Neural crest cell (in vitro differentiated cells): ENCODE measurements at places on chromosomes 3 and 15. TPM values are rescaled to one million over a fixed set of nuclear protein-coding genes. Genes with fewer than 3 reads are reported as not detected.

FMN1 gene
- 0.09 and 0.70 TPM in 2 replicates for total RNA-seq

PP2D1 gene
- total RNA-seq: not detected in 2 replicates

DNA sequence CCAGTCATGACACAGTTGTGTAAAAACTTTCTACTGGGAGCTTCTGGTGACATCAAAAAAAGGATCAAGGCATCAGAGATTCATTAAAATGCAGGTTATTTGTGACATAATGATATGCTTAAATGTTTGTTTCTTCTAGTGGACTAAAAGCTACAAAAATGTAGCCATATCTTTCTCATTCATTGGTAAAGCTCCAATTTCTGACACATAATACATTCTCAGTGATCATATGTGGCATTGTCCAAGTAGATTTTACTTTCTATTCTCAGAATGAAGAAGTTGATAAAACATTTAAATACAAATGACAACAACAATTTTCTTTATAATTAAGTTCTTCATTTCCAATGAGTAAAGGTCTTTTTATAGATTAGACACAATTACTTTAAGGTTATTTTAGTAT lies 71.0 kb upstream of the ARHGEF26 start:
- H3K36me3 ChIP-seq: no peaks in the 10 kb centered on the region
- H3K4me1 ChIP-seq: no peaks in the 10 kb centered on the region
- no peak overlapping the region for H3K27ac ChIP-seq
- no peaks in the 10 kb centered on the region for H3K27me3 ChIP-seq
- H3K4me3 ChIP-seq: no peak overlapping the region

DNA sequence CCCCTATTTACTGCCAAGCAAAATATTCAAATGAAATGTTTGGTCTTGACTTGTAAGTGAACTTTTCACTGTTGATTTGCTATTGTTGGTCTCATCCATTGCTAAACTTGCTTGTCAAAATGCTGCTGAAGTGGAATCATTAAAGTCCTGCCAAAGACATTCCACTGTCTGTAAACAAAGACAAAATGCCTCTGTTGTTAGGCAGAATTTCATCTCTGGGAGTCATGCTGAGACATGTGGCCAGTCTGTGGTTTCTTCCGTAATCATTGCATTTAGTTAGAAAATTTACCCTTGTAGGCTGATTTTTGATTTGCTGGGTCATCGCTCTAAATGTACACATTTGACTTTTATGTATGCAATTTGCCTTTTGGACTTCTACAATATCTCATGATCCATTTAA lies 577.7 kb downstream of the MECOM start:
- H3K27me3 ChIP-seq: no peaks in the 10 kb centered on the region
- H3K4me3 ChIP-seq: no peak overlapping the region
- H3K4me1 ChIP-seq: peaks cover 4% of the 10 kb centered on the region

GRCh38 chr15:70936326-70936725 lies 43.7 kb downstream of the LRRC49 start:
- no peaks in the 10 kb centered on the region for H3K4me1 ChIP-seq
- DNase-seq: no peak
- H3K27me3 ChIP-seq: no peaks in the 10 kb centered on the region
- no peak overlapping the region for H3K27ac ChIP-seq
- H3K36me3 ChIP-seq: no peaks in the 10 kb centered on the region

CPEB1 gene
- total RNA-seq: 0.72 and 0.84 TPM in 2 replicates

ANKRD34C gene
- total RNA-seq: not detected in 2 replicates

DNA sequence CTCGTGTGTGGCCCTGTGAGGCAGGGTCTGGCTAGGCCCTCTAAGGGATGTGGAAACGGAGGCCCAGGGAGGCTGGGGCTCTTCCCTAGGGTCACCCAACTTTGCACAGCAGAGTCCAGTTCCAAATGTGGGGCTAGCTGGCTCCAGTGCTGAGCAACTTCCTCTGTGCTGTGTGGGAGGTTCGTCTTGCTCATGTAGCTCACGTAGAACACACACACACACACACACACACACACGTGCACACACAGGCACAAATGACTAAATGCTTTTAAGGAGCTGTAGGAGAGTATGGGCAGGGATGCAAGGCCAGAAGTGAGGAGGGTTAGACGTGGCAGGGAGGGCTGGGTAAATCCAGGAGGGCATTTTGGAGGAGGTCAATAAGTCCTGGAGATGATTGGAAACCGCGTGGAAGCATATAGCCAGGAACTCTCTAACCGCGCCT lies 213.8 kb downstream of the RPLP1 start:
- no peaks in the 10 kb centered on the region for H3K36me3 ChIP-seq
- peaks cover 11% of the 10 kb centered on the region for H3K4me1 ChIP-seq
- peaks cover 6% of the 10 kb centered on the region for H3K27me3 ChIP-seq
- H3K4me3 ChIP-seq: no peak overlapping the region
- no peak overlapping the region for H3K27ac ChIP-seq
- no peak for DNase-seq

GRCh38 chr3:159128628-159129027 lies 326.8 kb downstream of the MFSD1 start:
- H3K36me3 ChIP-seq: no peaks in the 10 kb centered on the region
- peaks cover 27% of the 10 kb centered on the region for H3K27me3 ChIP-seq
- no peak overlapping the region for H3K27ac ChIP-seq

DNA sequence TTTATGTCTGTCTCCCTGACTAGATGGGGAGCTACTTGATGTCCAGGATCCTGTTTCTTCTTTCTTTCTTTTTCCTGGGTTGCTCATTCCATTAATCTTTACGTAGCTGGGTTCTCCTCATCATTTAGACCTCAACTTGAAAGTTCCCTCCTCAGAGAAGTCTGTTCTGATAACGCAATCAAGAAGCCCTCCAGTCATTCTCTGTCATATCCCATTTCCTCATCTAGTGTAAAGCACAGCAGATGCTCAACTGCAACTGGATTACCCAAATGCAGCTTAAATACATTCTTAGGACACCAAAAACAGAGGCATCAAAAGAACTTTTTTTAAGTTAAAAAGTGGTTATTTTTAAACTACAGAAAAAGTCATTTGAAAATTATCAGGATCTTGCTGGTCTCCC lies 51.7 kb upstream of the ST3GAL6 start:
- H3K4me3 ChIP-seq: no peak overlapping the region
- no peak for DNase-seq
- no peaks in the 10 kb centered on the region for H3K36me3 ChIP-seq
- no peak overlapping the region for H3K27ac ChIP-seq
- H3K4me1 ChIP-seq: peaks cover 24% of the 10 kb centered on the region

TLR9 gene
- total RNA-seq: 0.16 TPM in 1 of 2 replicates, not detected in the other

MASP1 gene
- total RNA-seq: 0.58 and 1.4 TPM in 2 replicates

GRCh38 chr15:31145271-31145911 lies 43.9 kb upstream of the TRPM1 start:
- no peaks in the 10 kb centered on the region for H3K36me3 ChIP-seq
- no peak overlapping the region for H3K27ac ChIP-seq
- H3K4me1 ChIP-seq: peaks cover 45% of the 10 kb centered on the region
- H3K27me3 ChIP-seq: no peaks in the 10 kb centered on the region
- DNase-seq: no peak

GRCh38 chr3:156657862-156658731 lies 16.3 kb upstream of the TIPARP start:
- peaks cover 7% of the 10 kb centered on the region for H3K4me1 ChIP-seq
- no peak overlapping the region for H3K27ac ChIP-seq
- no peak overlapping the region for H3K4me3 ChIP-seq
- H3K27me3 ChIP-seq: no peaks in the 10 kb centered on the region
- no peak for DNase-seq

DNA sequence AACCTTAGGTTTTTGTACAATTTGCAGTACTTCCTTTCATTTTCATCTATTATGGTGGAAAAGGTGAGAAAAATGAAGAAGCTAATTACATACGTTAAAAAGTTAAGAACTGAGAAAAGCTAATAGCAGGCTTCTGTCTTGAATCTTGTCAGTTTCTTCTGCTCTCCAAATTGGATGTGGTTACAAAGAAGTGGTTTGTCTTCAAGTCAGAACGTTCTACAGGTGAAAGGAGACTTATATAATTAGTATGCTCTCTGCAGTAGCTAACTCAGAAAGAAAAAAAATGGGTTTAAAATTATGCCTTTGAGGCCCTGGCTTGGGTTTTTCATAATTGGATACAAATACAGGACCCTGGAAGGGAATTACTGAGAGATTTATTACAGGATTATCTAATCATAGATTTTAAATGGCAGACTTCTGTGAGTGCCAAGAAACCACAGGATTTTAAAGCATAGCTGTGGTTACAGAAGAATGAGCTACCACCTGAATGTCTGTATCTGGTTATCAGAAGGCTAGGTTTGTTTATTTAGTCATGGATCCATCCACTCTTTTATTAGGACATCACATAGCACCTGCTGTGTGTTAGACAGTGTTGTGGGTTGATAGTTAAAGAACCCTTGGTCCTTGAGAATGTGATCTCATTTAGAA lies 528.1 kb upstream of the MCTP2 start:
- H3K27ac ChIP-seq: no peak overlapping the region
- H3K36me3 ChIP-seq: peaks cover 8% of the 10 kb centered on the region
- H3K4me3 ChIP-seq: no peak overlapping the region
- no peaks in the 10 kb centered on the region for H3K27me3 ChIP-seq
- peaks cover 9% of the 10 kb centered on the region for H3K4me1 ChIP-seq

OR5K1 gene
- total RNA-seq: not detected in 2 replicates

DNAH12 gene
- total RNA-seq: 0.09 and 0.34 TPM in 2 replicates

DNA sequence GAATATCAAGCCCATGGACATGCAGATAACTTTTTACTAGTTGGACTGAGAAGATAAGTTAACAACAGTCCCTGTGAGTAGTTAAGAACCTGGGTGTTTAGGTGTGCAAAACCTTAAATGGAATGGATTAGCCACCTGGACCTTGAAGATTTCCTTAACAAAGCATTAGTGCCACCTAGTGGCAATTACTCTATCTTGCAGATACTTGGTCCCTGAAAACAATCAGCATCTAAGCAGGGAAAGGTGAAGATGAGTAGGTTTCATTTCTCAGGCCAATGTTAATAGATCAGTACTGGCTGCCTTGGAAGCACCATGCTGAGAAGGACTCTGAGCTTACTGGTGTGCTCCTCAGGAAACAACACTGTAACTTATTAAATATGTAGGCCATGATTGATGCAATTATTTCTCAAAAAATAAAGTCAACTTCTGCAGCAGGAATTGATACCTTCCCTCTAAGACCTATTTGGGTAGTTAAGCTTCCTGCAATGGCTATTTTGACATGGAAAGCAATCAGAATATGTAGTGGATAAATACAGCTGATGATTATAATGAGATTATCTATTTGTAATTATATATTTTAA lies 329.4 kb downstream of the TBC1D5 start:
- H3K27ac ChIP-seq: no peak overlapping the region
- H3K4me1 ChIP-seq: no peaks in the 10 kb centered on the region
- no peak for DNase-seq

AADACL2 gene
- total RNA-seq: not detected in 2 replicates

DNA sequence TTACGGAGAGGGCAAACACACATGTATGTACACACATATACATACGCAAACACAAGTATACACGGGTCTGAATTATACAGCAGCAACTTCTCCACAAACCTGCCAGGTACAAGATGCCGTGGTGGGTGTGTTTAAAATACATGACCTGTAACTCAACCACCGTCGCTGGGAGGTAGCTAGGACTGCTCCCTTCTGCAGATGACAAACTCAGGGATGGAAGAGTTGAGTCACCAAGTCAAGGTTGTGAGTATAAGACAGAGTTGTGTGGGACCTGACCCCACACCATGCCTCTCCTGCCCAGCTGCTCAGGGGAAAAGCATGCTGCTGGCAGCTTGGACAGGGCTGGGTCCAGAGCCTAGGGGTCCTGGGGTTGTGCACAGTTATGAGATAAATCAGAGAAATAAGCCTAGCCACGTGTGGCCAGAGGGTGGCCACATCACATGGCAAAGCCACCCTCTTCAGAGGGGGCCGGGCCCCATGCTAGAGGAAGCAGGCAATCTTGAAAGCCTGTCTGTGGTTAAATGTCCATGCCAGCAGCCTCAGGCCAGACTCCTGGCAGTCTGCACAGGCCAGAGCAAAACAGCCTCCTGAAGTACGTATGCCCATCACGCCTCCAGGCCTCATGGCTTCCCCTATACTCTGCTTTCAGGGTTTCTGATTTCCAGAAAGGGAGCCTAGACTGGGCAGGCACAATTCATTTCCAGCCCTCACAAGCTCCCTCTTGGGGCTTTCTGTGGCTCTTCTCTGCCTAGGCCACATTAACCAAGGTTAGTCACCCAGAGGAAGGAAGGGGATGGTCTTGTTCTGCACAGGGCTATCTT lies 107.7 kb upstream of the RPL32 start:
- peaks cover 34% of the 10 kb centered on the region for H3K4me1 ChIP-seq
- H3K36me3 ChIP-seq: no peaks in the 10 kb centered on the region
- no peak for DNase-seq
- no peak overlapping the region for H3K4me3 ChIP-seq
- no peaks in the 10 kb centered on the region for H3K27me3 ChIP-seq
- no peak overlapping the region for H3K27ac ChIP-seq

DNA sequence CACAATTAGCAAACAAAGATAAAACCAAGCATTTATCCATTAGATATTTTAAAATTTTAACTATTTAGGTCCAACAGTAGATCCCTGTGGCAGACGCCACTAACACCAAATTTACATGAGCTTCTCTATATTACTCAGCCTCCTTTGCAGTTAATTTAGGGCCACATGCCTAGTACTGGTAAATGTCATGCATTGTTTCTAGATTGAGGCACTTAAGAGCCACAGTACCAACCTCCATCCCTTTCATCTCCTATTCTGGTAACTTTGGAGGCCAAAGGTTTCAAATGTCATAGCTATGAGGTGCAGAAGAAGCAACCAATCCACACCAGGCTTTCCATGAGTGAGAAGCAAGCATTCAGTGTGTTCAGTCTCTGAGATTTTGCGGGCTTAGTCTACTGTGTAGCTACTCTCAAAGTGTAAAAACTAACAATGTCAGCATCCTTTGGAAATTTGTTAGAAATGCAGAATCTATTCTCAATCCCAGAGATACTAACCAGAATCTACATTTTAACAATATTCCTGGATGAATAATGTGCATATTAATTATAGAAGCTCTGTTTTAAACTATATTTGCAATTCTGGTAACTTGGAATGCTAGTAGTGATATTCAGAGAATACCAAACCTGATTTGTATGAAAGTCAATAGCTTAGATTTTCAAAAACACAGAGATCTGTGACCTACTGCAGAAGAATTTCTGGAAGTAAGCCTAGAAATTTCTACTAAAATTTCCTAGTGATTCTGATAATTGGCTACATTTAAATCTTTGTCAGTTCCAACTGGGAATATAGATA lies 206.3 kb upstream of the CD96 start:
- H3K4me3 ChIP-seq: no peak overlapping the region
- no peaks in the 10 kb centered on the region for H3K36me3 ChIP-seq
- H3K4me1 ChIP-seq: peaks cover 10% of the 10 kb centered on the region

IRAK2 gene
- total RNA-seq: 0.39 and 0.44 TPM in 2 replicates

- no peak for DNase-seq
- no peak overlapping the region for H3K27ac ChIP-seq
- no peaks in the 10 kb centered on the region for H3K4me1 ChIP-seq
- H3K27me3 ChIP-seq: no peaks in the 10 kb centered on the region
- H3K4me3 ChIP-seq: no peak overlapping the region
Measured at GRCh38 chr3:151008699-151009098, 36.2 kb upstream of the CLRN1 start.

LDHAL6B gene
- total RNA-seq: not detected in 2 replicates

GRCh38 chr15:90539789-90540188 lies 10.1 kb downstream of the CRTC3 start:
- no peak for DNase-seq
- no peaks in the 10 kb centered on the region for H3K27me3 ChIP-seq
- peaks cover 10% of the 10 kb centered on the region for H3K4me1 ChIP-seq
- no peak overlapping the region for H3K4me3 ChIP-seq

CP gene
- 0.09 and 0.42 TPM in 2 replicates for total RNA-seq
